Stomach (tissue), 19 donors: ENCODE measurements at places on chromosomes 2 and 18. TPM values are rescaled to one million over a fixed set of nuclear protein-coding genes. Genes with fewer than 3 reads are reported as not detected.

The NCK2 gene
- total RNA-seq = 40.3 TPM

The COPS7B gene
- 35.7 TPM for total RNA-seq

The SNTG2 gene
- total RNA-seq = 19.6 TPM

The SIX2 gene
- total RNA-seq = 2.6 TPM

The CASP8 gene
- total RNA-seq = 6.4 TPM

The DCDC2C gene
- not detected for total RNA-seq

The STON1 gene
- total RNA-seq = 41.4 TPM

- H3K4me1 ChIP-seq = no peaks in the 10 kb centered on the region
- no peaks in the 10 kb centered on the region for H3K36me3 ChIP-seq
- no peak overlapping the region for H3K27ac ChIP-seq
- H3K27me3 ChIP-seq = no peaks in the 10 kb centered on the region
- H3K4me3 ChIP-seq = no peak overlapping the region
- DNase-seq = no peak
Measured at GRCh38 chr18:10953672-10954071, 195.7 kb downstream of the PIEZO2 start.

DNA sequence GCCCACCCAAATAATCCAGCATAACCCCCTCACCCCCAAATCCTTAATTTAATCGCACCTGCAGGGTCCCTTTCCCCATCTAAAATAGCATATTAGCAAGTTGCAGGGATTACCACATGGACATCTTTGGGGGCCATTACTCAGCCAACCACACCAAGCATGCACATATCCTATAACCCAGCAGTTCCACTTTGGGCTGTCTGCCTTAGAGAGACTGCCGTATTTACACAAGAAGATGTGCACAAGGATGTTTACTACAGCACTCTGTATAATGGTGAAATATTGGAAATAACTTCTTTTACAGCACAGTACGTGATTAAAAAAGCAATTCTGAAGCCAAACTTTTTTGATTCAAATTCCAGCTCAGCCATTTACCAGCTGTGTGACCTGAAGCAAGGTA lies 17.3 kb upstream of the LDLRAD4 start:
- no peaks in the 10 kb centered on the region for H3K36me3 ChIP-seq
- DNase-seq = no peak
- H3K4me3 ChIP-seq = no peak overlapping the region
- no peaks in the 10 kb centered on the region for H3K27me3 ChIP-seq

DNA sequence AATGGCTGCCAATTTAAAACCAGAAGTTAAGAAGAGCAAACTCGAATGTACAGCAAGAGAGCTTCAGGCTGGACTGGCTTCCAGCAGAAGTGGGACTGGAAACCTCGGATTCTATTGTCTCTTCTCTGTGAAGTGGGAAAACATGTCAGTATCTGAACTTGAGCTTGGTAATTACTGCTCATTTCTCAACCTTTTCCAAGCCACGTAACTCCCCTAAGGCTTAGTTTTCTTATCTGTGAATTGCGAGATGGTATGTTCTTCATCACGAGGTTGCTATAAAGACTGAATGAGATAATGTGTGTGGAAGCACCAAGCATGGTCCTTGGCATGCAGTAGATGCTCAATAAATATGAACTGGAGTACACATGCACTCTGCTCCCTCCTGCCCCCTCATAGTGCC lies 259.4 kb upstream of the SPRED2 start:
- peaks cover 4% of the 10 kb centered on the region for H3K27me3 ChIP-seq
- no peaks in the 10 kb centered on the region for H3K4me1 ChIP-seq
- no peak overlapping the region for H3K27ac ChIP-seq
- H3K4me3 ChIP-seq = no peak overlapping the region
- no peaks in the 10 kb centered on the region for H3K36me3 ChIP-seq

- H3K36me3 ChIP-seq = no peaks in the 10 kb centered on the region
- H3K27ac ChIP-seq = no peak overlapping the region
- DNase-seq = no peak
- H3K4me3 ChIP-seq = no peak overlapping the region
Measured at GRCh38 chr18:2987876-2988790, 24.8 kb downstream of the LPIN2 start.

GRCh38 chr2:205033431-205033830 lies 488.2 kb downstream of the PARD3B start:
- no peaks in the 10 kb centered on the region for H3K4me1 ChIP-seq
- no peak overlapping the region for H3K27ac ChIP-seq
- H3K36me3 ChIP-seq = no peaks in the 10 kb centered on the region
- no peaks in the 10 kb centered on the region for H3K27me3 ChIP-seq

- H3K36me3 ChIP-seq = no peaks in the 10 kb centered on the region
- no peaks in the 10 kb centered on the region for H3K4me1 ChIP-seq
- no peak overlapping the region for H3K4me3 ChIP-seq
- H3K27ac ChIP-seq = no peak overlapping the region
Measured at GRCh38 chr2:161036926-161037325, 123.3 kb upstream of the TANK start.

GRCh38 chr2:122519821-122520611 lies 764.6 kb downstream of the TSN start:
- no peaks in the 10 kb centered on the region for H3K36me3 ChIP-seq
- H3K27me3 ChIP-seq = no peaks in the 10 kb centered on the region
- no peak for DNase-seq
- H3K27ac ChIP-seq = no peak overlapping the region

GRCh38 chr2:14303366-14304115 lies 329.0 kb upstream of the LRATD1 start:
- H3K36me3 ChIP-seq = no peaks in the 10 kb centered on the region
- no peak overlapping the region for H3K27ac ChIP-seq
- DNase-seq = no peak
- no peaks in the 10 kb centered on the region for H3K4me1 ChIP-seq
- H3K4me3 ChIP-seq = no peak overlapping the region

DNA sequence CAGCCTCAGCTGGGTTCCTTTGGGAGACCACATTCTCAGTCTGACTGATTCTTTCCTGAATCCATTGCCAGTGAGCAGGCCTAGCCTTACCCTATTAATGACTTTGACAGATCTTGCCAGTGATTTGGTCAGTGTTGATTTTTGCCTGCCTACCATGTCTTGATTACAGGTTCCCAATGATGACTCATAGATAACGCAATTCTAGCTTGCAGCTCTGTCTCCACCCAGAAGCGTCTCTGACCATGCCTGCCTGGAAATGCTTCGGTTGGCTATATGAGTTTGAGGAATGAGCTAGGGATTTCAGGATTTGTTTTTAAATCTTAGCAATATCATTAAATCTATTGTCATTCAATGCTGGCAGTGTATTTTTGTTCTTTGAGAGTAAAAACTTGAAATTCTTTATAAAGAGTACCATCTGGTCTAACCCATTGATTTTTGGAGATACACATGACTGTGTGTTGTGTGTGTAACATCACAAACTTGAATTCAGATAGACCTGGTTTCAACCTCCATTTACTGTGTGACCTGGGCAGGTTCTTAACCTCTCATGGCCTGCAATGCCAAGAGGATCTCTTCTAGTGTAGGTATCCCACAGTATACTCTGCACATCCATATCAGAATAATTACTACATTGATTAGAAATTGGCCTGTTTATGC lies 57.0 kb downstream of the CCDC150 start:
- no peak overlapping the region for H3K4me3 ChIP-seq
- H3K4me1 ChIP-seq = no peaks in the 10 kb centered on the region
- no peak for DNase-seq
- H3K27me3 ChIP-seq = no peaks in the 10 kb centered on the region
- no peaks in the 10 kb centered on the region for H3K36me3 ChIP-seq
- H3K27ac ChIP-seq = no peak overlapping the region
